Activated CD4-positive, alpha-beta memory T cell treated with anti-CD3 and anti-CD28 coated beads for 36 hours (primary cell): ENCODE measurements at places on chromosomes 12 and 14. TPM values are rescaled to one million over a fixed set of nuclear protein-coding genes. Genes with fewer than 3 reads are reported as not detected.

B4GALNT3 gene
- 1.2 TPM for total RNA-seq

GALNT4 gene
- total RNA-seq, result 6.0 TPM

GRCh38 chr14:95255013-95255412 is 64.7 kb downstream of the CLMN start:
- DNase-seq, result no peak

DNA sequence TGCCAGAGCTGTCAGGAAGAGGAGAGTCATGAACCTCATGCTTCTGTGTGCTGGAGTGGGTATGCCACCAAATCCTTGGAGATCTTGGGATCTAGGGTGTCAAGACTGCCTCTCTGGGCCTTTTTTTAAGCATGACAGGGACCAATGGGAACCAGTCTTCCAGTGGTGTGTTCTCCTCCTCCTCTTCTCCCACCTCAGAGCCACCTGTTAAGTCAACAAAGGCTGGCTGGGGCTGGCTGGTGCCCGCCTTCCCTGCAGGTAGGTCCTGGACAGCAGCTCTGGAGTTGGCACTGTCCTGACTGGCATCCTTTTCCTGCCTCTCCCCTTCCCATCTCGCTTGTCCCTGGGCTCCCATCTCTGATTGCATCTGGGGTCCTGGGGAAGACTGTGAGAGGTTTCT is at the start of gene DCD:
Gene DCD, minus strand, starts transcription at position 101 of the 400 bp plus-strand sequence. Its CDS starts 62 bp downstream, at position 39.
- DNase-seq, result no peak

DNA sequence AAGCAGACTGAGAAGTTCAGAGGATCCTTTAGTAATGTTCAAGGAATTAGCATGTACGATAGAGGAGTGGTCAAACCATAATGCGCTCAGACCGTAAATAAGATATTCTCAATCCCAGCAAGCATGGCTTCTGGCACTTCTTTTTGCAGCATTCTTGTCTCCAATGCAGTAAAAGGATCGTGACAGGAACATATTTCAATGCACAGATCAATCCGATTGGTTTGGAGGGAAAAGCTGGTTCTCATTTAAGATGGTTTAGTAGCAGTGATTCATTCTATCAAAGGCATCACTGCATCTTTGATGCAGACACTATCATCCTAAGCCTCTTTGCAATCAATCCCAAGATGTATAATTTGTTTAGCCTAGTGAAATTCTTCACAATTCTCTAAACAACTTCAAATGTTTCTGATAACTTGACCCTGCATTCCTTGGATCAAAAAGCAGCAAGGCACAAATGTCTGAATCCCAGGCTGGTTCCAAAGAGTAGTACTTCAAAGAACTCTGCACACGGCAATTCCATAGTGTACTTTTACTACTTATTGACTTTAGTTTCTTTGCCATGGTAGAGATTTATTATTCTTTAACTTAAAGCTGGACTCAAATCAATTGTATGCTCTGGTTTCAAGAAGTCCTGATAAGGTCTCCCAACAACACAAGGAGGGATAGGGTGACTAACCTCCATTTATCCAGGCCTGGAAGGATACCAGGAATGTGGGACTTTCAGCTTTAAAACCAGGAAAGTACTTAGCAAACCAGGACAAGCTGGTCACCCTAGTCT is 96.8 kb upstream of the MDM1 start:
- DNase-seq, result no peak

GRCh38 chr12:49367381-49368239 is at the start of gene SPATS2:
Gene SPATS2, plus strand, starts transcription at chr12:49367462. Its CDS starts 93,551 bp downstream, at chr12:49461013.
- no peak for DNase-seq

DNA sequence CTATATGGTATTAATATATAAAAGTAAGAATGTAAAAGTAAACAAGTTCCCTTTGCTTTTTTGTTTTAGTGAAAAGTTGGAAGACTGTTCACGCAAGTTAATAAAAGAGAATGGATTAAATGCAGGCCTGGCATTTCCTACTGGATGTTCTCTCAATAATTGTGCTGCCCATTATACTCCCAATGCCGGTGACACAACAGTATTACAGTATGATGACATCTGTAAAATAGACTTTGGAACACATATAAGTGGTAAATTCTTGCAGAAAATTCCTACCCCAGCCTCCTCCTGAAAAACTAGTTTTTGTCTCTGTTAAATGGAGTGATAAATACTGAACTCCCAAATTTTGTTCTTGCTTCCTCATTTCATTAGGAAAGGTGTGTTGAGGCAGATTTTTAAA is 20.9 kb downstream of the METAP2 start:
- no peak for DNase-seq

- no peak for DNase-seq
Measured at GRCh38 chr12:28486521-28486920, 296.3 kb downstream of the CCDC91 start.

DNA sequence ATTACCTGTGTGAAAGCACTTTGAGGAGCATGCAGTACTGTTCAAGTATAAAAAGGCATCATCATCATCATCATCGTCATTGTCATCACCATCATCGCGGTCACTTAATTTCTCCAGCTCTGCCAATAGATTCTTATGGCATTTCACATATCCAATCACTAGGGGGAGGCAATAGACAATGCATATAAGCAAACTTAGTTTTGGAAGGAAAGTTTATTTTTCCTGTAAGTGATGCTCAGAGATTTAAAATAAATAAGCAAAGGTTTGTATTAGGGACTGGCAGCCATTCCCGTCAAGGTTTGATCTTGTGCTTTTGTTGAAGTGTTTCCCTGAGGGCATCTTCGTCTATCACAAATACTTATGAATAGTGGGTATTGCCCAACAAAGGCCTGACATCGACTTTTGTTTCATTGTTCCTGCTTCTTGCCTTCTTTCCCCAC is 127.4 kb downstream of the KTN1 start:
- no peak for DNase-seq

DNA sequence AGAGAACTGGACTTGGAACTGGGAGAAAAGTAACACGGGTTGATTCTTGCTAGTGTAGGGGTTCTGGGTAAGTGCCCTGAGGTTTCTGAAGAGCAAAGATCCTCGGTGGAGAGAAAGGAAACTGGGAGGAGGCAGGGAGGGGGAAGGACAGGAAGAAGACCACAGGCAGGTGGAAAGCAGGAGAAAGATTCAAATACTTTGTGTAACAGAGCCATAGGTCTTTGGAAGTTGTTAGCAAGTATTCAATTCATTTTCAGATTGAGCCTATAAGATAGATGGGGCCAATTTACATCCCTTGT is 1.3 kb downstream of the PNP start:
- no peak for DNase-seq

- DNase-seq, result no peak
Measured at GRCh38 chr12:9243999-9244649, 35.9 kb upstream of the PZP start.
